ENCODE measurements at places on chromosomes 13 and 19.

GRCh38 chr19:41050426-41050825, 37.8 kb upstream of the CYP2A13 start:
- DNase-seq: no peak

DNA sequence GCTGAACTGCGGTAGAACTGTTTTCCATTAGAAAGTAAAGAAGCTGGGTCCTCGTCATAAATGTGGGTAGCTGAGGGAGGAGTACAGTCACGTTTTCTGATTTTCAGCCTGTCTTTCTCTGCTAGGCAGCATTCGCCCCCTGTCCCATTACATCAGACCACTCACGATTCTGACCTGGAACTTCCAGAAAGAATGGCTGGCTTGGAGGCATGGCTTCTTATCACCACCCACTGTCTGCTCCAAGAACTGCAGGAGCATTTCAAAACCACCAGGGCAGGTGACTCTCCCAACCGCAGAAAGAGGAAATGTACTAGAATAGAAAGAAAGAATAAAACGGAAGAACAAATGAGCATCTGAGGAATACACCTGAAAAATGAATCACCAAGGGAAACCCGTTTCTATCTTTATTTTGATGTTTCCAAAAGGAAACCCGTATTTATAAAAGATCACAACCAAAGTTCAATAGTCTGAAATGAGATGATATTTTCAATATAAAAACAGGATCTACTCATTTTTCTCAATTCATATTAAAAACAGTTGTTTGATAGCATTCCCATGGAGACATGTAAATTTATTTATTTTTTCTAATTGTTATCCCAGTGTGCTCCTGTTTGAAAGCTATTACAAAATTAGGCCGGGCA, 22.1 kb upstream of the POMP start:
- peak; percentile 40 for DNase-seq

DNA sequence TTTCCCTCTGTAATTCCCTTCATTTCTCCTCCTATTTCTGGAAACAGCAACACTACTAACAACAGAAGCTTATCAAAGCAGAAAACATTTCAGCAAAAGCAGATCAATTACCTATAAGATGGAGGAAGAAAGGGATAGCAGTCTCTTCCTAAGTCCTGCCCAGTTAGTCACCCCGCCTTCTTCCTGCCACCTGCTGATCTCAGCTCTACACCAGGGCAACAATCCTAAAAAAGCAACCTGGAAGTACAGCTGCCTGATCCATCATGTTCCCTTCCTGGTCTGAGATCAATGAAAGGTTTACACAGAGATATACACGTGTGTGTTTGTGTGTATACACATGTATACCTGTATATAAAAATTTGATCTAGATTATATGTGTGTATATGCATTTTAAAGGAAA, 59.4 kb downstream of the TSC22D1 start:
- no peak for DNase-seq

GRCh38 chr13:50130123-50130946, 115.1 kb downstream of the KCNRG start:
- DNase-seq: no peak

DNA sequence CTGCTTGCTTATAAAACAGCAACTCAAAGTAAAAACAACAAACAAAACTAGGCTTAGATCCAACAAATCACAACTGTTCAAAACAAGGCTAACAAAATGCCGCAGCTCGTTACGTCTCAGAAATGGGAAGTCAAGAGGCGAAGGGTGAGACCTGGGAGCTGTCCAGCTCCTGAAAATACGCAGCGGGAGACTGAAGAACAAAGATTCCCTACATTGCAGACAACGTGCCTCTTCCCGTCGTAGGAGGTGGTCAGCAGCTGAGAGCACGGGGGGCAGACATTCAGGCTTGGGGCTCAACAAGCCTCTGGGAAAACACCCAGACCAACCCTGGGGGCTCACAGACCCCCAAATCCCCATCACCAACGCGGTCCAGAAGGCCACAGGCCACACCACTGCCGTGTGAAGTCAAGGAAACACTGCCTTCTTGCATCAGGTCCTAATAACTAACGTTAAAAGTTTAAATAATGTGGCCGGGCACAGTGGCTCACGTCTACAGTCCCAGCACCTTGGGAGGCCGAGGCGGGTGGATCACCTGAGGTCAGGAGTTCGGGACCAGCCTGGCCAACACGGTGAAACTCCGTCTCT, 13.5 kb downstream of the PLPP2 start:
- no peak for DNase-seq

- DNase-seq: no peak
These were observed 16.0 kb upstream of the POU2F2 start for GRCh38 chr19:42148266-42148665.

- DNase-seq: no peak
These were observed 347 bp upstream of the TJP3 start for GRCh38 chr19:3707868-3708206.

DNA sequence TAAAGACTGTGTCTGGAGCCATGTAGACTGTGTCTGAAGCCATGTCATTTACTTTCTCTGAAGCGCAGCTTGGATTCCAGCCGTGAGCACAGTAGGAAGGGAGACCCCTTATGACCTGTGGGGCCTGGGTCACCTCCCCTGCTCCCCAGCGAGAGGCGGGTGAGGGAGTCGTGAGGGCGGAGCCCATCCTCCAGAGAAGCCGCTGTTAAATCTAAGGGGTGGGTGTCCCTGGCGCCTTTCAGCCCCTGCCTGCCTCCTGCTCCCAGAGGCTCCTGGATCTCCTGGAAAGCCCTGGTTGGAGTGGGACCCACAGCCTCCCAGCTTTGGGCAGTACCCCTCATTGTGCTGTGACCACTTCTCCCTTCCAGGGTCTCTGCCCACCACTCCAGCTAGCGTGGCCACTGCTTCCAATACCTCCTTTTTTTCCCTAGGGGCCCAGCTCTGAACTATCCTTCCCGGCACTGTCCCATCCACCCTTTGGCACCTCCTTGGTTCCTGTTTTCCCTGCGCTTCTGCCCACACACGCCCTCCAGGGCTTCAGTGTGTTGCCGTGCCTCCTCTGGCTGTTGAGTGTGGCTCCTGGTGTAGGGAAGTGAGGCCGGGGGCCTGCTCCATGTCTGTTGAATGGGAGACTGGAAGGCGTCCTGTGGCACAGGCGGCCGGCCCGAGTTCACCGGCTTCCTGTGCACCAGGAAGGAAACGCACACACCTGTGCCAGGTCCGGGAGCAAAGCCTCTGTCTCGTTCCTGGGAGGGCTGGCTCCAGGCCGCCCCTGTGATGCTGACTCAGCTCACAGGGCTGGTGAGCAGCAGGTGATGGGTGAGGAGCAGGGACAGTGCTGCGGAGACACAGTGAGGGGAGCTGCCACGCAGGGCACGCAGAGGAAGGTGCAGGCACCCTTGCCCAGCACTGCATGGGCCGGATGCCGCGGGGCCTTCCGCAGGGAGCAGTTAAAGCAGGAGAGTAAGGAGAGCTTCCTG, 29.4 kb downstream of the ATP4B start:
- DNase-seq: no peak

DNA sequence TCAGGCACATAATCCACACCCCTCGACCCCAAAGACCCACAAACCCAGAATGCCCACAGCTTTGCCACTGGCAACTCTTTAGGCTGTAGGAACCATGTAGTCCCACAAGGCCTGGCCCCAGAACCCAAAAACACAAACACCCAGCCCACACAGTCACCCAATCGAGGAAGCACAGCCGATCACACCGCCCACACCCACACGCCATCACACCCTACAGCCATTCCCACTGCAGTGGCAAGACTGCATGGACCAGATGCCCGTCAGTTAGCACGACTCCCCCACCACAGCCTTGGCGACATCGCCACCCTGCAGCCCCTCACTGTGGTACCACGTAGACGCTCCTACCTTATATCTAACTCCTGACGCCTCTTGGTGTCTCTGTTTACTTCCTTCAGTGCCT, 24.0 kb upstream of the MEIS3 start:
- no peak for DNase-seq

- DNase-seq: peak; percentile 4
These were observed 528 bp downstream of the ZNF8 start for GRCh38 chr19:58279042-58279924.

DNA sequence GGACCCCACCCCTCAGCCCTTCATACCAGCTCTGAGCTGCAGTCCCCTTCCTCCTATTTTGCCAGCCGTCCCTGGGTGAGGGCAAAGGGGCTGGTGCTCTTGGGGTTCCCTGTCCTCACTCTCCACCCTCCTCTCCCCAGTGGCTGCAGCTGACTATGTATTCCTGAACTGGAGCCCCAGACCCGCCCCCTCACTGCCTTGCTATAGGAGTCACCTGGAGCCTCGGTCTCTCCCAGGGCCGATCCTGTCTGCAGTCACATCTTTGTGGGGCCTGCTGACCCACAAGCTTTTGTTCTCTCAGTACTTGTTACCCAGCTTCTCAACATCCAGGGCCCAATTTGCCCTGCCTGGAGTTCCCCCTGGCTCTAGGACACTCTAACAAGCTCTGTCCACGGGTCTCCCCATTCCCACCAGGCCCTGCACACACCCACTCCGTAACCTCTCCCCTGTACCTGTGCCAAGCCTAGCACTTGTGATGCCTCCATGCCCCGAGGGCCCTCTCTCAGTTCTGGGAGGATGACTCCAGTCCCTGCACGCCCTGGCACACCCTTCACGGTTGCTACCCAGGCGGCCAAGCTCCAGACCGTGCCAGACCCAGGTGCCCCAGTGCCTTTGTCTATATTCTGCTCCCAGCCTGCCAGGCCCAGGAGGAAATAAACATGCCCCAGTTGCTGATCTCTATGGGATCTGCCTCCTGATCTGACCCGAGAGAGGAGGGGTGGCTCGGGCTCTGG, 2.4 kb downstream of the COX7A1 start:
- DNase-seq: no peak

DNA sequence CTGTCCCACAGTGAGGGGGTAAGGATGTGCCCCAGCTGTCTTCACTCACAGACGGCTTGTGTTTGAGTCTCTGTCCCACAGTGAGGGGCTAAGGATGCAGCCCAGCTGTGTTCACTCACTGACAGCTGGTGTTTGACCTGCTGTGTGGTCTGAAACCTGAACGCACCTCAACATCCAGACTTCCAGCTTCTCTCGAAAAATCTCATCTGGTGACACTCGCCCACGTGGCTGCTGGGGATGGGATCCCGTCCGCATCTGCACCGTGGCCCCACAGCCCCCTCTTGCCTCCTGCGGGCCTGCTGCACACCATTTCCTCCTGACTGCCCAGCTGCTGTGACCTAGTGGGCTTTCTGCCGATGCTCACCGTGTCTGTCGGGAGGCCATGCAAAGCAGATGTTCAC, 27.3 kb downstream of the CHAF1A start:
- no peak for DNase-seq

- DNase-seq: no peak
These were observed 3.6 kb upstream of the ONECUT3 start for GRCh38 chr19:1749373-1750342.

DNA sequence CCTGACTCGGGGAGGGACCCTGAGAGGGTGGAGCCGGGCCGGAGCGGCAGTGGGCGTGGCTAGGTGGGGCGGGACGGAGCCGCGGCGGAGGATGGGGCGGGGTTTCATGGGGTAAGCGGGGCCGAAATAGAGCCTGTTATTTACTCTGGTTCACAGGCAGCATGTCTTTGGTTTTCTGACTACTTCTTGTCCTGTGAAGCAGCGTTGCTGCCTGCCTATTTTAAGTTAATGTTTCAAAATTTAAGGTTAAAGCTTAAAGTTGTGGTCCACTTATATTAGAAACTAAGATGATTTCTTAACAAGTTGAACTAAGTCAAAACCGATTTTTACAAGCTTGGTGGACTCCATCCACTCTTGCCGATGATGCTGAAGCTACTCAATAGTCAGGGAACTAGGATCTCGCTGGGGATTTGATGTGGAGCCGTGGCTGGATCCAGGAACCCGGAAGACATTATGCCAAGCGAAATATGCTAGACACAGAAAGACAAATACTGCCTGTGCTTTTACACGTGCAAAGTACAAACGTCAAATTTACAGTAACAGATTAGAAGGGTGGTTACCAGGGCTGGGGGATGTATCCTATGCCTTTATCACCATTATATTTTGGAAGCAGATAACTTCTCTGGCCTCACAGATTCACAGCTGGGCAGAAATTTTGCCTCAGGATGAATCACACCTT, 433 bp upstream of the ZNF616 start:
- no peak for DNase-seq

DNA sequence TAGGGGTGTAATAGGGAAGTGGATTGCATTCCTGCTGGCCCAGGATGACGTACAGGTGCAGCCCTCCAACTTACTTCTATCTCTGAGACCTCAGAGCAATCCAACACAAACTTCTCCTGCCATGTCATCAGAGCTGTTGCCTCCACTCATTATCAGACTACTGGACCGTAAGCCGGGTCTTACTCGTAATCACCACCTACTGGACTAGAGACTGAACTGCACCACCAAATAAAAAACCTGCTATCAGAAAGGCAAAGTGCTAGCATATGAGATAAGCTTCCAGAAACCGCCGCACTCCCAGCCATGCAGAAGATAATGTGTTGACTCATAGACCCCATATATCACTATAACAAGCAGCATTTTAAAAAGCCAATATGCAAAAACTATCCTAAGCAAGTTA, 102.0 kb downstream of the SLITRK1 start:
- no peak for DNase-seq

- no peak for DNase-seq
These were observed 23.1 kb upstream of the EIF3G start for GRCh38 chr19:10142701-10143375.

GRCh38 chr13:77502104-77502720, 33.3 kb upstream of the SCEL start:
- DNase-seq: no peak

DNA sequence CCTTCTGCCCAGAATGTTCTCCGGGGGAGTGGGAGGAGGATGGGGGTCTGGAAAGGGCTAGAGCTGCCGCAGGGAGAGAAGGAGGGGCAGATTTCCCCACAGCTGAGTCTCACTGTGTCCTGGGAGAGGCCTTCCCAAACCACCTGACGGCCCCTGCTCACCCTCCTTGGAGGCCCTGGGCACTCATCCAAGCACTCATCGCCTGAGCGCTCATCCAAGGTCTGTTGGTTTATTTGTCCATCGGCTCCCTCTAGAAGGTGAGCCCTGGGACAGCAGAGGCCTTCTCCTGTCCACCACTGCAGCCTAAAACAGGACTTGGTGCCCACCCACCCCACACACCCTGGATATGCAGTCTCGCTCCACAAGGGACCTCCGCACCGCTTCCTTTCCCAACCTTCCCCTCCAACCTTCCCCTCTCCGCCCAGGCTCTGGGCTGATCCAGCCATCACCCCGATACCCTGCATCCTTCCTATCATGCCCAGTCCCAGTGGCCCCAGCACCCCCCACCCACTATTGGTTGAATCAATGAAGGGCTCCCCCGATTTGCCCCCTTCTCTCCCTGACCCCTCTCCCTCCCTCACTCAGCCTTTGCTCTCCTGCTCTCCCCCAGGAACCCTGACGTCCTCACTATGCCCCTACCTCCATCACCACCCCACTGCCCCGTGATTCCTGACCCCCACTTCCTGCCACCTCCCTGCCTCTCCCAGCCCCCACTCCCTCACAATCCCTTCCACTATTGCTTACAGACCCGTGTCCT, 1.7 kb downstream of the UBXN6 start:
- DNase-seq: no peak

- DNase-seq: no peak
These were observed 95.2 kb upstream of the FAM216B start for GRCh38 chr13:42686165-42686564.

DNA sequence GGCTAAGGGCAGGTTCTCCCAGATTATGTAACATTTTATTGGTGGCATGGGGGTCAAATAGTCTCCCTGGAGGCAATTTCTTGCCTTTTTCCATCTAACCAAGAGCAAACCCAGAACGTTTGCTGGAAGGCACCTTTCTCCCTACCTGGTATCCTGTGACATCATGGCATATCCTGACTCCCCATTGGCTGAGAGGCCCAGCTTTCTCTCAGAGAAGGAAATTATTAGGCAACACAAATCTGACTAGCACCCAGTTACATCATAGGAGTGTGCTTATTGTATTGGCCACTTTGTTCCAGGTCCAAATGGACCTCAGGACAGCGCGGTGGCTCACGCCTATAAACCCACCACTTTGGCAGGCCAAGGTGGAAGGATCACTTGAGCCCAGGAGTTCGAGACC, 13.0 kb downstream of the NTN5 start:
- no peak for DNase-seq

Data from stimulated activated CD8-positive, alpha-beta memory T cell treated with anti-CD3 and anti-CD28 coated beads, Interleukin-15, amount 100 ng/mL, for 48 hours (primary cell).